ENCODE measurements at places on chromosomes 3 and 15.

DNA sequence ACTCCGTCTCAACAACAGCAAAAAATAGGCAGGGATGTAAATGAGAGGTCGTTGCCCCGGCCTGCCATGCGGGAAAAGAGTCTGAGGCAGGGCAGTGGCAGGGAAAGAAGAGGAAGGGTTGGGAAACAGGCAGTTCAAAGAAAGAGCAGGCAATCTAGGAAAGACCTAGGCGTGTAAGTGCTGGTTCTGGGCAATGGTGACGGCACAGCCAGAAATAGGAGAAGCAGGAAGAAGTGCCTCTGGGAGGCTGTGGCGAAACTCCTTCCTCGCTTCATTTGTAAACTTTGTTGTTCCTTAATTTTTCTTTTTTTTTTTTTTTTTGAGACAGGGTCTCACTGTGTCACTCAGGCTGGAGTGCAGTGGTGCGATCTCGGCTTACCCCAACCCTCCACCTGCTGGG, 4.3 kb downstream of the SLC51A start:
- DNase-seq = no peak

DNA sequence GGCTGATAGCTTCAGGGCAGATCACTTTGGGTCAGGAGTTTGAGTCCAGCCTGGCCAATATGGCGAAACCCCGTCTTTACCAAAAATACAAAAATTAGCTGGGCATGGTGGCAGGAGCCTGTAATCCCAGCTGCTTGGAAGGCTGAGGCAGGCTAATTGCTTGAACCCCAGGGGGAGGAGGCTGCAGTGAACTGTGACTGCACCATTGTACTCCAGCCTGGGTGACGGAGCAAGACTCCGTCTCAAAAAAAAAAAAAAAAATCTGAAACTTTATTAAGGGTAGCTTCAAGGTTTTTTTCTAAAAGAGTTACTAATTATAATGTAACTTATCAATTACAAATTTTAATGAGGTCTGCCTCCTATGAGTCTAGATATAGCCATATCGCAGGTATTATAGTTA, 5.1 kb downstream of the NECTIN3 start:
- no peak for DNase-seq

GRCh38 chr15:59801649-59802048, 112.5 kb upstream of the BNIP2 start:
- DNase-seq = no peak

DNA sequence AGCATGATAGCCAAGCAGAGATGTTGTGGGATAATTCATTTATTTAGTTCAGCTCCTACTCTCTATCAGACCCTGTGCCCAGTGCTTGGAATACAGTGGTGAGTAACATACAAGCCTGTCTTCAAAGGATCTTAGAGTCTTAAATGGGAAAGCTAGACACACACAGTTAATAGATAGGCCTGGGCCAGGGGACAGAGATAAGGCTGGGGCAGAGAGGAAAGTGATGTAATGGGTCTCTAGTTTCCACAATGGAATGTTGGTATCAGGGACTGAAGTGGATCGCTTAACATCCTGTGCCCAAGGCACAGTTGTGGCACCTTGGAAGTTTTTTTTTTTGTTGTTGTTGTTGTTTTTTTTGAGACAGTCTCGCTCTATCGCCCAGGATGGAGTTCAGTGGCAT, 79.9 kb upstream of the POLG start:
- DNase-seq = no peak

DNA sequence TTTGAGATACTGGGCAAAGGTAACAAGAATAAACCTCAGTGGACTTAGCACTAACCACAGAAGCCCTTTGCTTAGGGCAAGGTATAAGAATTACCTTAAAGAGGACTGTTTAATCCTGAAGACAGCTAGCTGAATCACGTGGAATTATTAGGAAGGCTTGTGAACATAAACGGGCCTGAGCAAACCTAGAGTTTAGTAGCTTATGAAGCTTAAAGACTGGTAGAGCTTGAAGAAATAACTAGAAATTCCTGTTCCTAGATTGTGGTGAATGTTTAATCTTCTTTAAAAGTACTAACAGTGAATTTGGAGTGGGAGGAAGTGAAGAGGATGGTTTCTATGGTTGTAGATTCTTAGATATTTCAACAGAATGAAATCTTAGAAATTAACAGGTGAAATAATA, 428.9 kb upstream of the THRB start:
- DNase-seq = no peak
